Aorta (tissue), 5 donors: ENCODE measurements at places on chromosomes 6 and 20. TPM values are rescaled to one million over a fixed set of nuclear protein-coding genes. Genes with fewer than 3 reads are reported as not detected.

DNA sequence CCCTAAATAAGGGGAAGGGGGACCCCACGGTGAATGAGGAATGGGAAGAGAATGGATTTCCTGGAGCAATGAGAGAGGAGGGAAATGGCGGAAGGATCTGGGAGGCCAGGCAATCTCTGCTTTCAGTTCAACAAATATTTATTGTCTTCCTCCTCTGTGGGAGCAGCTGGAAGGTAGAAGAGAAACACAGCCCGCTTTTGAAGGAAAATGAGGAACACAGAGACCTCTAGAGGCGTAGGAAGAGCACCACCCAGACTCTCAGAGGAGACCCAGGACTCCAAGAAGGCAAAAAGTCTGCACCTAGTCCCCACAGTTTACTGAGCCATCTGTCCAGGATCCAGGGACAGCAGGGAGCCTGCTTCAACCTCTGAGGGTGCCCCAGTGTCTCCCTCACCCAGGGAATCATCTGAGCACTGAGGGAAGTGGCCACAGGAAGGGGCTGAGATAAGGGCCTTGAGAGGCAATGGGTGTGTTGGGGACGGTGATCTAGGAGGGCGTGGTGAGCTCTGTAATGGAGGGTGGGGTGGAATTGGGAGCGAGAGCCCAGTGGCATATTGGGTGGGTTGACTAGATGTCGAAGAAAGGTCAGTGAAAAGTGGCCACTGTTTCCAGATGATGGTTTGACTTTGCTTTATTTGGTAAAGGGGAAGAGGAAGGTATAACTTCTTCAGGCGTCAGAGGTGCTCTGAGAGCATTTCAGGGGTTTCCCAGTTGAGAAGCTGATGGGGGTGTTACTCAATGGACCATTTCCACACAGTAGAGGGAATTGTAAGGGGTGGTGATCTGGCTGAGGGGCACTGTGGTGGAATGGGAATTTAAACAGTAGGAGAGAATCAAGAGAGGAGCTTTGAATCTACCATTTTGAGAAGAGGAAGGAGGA, 610 bp downstream of the PSORS1C1 start:
- DNase-seq: peak; percentile 37

The DACT2 gene
- total RNA-seq: not detected

The PCSK2 gene
- total RNA-seq: not detected

DNA sequence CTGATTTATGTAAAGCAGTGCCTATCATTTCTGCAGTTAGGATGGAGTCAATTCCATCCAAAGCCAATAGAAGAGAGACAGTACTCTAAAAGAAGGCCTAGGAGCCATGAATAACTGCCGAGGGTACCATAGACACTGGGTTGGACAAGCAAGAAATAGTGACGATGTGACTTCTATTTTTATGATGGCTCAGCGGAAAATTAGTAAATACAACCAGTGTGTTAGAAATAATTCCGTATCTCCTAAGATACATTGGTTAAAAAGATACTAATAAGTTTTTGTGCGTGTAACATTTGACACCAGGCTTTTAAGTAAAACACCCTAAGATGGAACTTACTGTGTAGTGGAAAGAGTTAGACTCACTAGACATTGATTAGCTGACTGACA, 45.6 kb upstream of the MOXD1 start:
- no peak for DNase-seq

- no peak for DNase-seq
Measured at GRCh38 chr6:129497481-129498441, 212.2 kb downstream of the ARHGAP18 start.

GRCh38 chr6:150739711-150740349, 125.7 kb upstream of the MTHFD1L start:
- DNase-seq: no peak

The SMLR1 gene
- not detected for total RNA-seq

GRCh38 chr6:34021554-34022190, 124.2 kb downstream of the GRM4 start:
- DNase-seq: peak; percentile 52

DNA sequence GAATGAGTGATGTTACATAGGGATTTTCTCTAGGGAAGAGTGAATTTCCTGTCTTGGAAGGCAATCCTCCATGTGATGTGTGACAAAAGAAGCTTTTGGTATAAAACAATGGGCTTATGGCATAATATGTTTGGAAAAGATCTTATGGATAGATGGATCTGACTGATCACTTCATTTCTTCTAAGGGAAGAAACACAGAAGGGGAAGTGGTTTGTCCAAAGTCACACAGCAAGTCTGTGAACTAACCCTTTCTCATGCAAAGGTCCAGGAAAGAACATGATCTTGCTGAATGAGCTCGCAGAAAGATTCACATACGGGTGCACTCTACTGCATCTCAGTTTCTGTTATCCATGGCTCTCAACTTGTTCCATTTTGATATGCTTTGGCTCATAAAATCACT, 575.9 kb upstream of the JAG1 start:
- no peak for DNase-seq

The KIAA0408 gene
- 1.9 TPM for total RNA-seq

GRCh38 chr20:19552221-19553180, 205.6 kb upstream of the RIN2 start:
- peak; percentile 79 for DNase-seq

DNA sequence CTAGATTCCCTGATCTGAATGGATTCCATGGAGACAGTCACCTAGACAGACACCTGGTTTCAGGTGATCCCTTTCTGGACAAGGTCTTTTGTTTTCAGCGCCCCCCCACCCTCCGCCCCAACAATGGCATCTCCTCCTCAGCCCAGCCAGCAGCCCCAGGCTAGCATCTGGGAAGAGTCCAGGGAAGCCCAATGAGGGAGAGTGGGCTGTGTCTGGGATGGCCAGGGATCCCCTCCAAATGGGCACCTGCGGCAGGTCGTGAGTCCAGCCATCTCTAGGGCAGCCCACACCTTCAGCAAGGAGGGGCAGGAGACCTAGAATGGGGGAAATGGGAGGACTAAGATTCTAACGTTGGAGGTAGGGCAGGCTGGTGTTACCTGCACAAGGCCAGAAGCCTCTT, 1.2 kb upstream of the SLC24A3 start:
- no peak for DNase-seq

DNA sequence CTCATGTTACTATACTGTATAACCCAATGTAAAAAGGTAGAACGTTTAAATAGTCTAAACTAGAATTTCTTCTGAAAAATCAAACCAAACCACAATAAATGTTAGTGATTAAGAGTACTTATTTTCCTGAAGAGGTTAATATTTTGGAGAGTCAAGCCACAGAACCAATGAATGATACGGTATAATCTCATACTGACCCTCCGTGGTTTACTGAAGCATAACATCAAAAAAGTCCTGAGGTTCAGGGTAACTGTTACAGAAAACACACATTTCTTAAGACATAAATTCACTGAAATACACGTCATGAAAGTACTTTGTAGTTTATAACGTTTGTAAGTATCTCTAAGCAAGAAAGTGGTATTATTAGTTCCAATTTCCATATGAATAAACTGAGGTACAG, 28.9 kb downstream of the ESF1 start:
- no peak for DNase-seq

- no peak for DNase-seq
Measured at GRCh38 chr20:63005862-63006539, 763 bp downstream of the BHLHE23 start.

DNA sequence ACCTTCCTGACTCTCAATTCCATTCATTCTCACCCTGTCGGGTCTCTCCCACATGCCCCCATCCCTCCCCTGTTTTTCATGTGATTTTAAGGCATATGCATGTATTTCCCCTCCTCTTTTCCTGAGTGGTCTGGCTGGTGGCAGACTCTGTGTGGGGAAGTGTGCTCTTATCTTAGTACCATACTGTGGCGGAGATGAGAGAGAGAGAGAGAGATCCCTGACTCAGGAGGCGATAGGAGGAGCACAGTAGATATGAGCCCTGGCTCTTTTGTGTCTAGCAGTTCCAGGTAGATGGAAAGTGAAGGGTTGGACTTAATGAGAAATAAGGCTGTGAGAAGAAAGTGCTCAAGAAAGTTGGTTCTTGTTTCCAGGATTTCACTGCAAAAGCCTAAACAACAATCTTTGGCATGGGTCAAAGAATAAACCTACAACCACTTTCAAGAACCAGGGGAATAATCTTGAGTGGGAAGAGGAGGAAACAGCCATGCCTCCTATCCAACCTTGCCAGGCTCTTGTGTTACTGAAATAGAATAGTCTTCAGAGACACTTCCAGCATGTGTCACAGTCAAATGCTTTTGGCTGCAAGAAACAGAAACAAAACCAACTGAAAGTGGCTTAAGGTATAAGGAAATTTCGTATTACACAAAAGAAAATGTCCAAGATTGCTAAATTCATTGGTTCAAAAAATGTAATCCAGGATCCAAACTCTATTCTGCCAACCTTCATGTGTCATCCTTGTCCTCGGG, 123.8 kb upstream of the MYLIP start:
- no peak for DNase-seq

DNA sequence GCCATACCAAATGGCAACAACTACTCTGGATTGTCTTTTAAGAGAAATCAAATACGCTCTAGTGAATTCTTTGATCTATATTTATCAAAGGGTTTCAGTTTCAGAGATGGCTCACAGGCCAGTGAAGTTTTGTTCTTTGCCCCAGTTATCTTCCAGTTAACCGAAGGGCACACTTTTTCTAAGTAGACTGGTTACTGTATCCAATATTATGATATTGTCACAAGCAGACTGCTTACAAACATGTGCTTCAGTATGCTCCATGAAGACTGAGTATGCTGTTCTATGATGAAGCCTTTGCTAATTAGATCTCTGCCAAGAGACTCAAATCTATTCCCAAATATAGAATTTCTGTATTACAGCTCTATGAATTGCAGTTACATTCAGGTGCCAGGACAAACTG, 181.1 kb downstream of the REV3L start:
- DNase-seq: no peak

The SLC17A1 gene
- total RNA-seq: not detected

The KIF6 gene
- total RNA-seq: 0.39 TPM

GRCh38 chr20:36153736-36154699, 522 bp upstream of the EPB41L1 start:
- peak; percentile 92 for DNase-seq

GRCh38 chr20:6140947-6141346, 18.1 kb upstream of the FERMT1 start:
- DNase-seq: no peak

GRCh38 chr6:148768646-148769270, 21.9 kb downstream of the UST start:
- no peak for DNase-seq

DNA sequence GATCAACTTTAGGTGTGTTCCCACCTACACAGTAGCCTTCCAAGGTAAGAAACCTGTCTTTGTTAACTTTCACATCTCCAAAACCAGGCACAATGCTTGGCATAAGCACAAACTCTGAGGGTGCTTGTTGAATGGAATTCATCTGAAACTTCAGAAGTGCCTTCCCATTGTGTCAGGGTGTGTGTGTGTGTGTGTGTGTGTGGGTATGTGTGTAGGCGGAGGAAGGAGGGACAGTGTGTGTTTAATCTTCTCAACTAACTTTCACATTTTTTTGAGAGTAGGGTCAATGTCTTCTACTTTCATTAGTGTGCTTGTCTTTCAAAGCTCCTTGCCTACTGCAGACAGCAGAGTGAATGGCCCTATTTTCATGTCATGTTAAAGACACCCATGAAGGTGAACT, 45.6 kb downstream of the PDE7B start:
- no peak for DNase-seq

The PPDPF gene
- 176 TPM for total RNA-seq

- no peak for DNase-seq
Measured at GRCh38 chr6:165042912-165043311, 266.5 kb downstream of the C6orf118 start.

- DNase-seq: no peak
Measured at GRCh38 chr6:129628101-129628815, 81.7 kb downstream of the ARHGAP18 start.

DNA sequence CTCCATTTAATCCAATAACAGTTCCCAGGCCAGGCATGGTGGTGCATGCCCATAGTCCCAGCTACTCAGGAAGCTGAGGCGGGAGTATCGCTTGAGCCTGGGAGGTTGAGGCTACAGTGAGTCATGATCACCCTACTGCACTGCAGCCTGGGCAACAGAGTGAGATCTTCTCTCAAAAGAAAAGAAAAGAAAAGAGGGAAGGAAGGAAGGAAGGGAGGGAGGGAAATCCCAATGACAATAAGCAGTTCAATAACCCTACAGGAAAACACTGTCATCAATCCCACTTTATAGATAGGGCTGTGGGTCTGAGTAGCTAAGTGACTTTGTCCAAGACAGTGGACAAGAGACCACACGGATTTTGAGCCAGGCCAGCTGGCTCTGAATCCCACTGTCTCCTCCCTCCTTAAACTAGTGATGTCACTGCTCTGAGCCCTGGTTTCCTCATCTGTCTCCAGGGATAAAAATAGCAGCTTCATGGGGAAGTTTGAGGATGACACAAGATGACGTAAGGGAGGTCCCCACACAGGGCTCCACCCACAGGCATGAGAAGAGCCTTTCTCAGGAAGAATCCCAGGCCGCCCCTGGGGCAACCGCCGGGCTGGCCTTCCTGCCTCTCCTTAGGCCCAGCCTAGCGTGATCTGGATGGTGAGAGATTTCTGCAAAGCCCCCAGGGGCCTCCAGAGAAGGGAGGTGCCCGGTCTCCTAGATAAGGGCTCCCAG, 7.2 kb upstream of the TRIB3 start:
- DNase-seq: peak; percentile 72

The PAK5 gene
- total RNA-seq: 0.19 TPM

GRCh38 chr20:38190936-38191371, 25.9 kb upstream of the TGM2 start:
- DNase-seq: peak; percentile 70

DNA sequence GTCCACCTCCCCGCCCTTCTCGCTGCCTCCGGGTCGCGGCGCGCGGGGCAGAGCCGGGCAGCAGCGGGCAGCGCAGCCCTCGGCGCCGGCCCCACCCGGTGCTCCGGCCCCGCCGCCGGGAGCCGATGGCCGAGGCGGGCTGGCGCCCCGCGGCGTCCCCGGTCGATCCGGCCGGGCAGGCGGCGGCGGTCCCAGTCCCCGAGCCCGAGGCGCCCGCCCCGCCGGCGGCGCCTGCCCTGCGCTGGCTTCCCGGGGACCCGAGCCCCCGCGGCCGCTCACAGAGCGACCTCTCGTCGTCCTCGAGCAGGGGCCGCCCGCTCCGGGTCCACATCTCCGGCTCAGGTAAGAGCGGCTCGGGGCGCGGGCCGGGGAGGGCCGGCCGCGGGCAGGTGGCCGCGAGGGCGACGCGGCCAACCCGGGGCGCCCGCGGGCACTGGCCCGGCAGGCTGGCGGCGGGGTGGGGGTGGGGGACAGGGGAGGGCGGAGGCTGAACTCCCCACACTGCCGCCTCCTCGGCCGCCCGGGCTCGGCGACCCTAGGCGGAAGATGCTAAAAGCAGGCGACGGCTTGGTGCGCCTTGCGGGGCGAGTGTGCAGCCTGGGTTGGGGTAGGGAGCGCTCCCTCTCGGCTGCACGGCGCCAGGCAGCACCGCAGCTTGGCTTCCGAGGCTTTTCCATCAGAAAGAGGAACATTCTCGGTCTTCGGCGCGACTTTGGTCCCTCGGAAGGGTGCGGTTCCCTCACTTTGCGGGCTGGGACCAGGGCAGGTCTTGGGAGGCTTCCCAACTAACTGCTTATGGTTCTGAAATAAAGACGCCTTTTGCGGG, 25.6 kb upstream of the FUCA2 start:
- DNase-seq: peak; percentile 81

The SLA2 gene
- 1.0 TPM for total RNA-seq

The TOX2 gene
- total RNA-seq: 11.9 TPM
